NCI-H2171 (cell line): ENCODE measurements at places on chromosomes 4 and X.

- no peak for DNase-seq
Measured at GRCh38 chrX:96763608-96764007, 79.0 kb downstream of the DIAPH2 start.

- no peak for DNase-seq
Measured at GRCh38 chrX:100410901-100411801, 1.1 kb upstream of the PCDH19 start.

GRCh38 chr4:35516102-35516501, 728.2 kb downstream of the ARAP2 start:
- no peak for DNase-seq

- no peak for DNase-seq
Measured at GRCh38 chr4:175273995-175274753, 356.0 kb downstream of the ADAM29 start.

DNA sequence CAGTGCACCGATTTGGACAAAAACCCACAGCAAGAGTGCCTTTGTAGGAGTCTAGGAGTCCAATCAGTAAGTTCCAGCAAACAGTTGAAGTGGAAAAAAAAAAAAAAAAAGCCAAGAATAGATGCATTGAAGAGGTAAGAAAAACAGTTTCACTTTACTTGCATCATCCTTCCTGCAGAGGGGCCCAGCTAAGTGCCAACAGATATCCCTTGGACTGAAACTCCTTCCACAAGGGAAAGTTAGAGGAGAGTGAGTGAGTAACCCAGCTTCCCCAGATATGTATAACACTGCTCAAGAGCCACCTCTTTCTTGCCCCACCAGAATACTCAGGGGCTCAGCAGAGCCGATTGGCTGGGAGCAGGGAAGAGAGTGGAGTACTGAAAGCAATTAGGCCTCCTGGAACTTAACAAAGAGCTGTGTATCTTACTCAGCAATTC, 617.7 kb upstream of the SMIM31 start:
- DNase-seq = no peak

DNA sequence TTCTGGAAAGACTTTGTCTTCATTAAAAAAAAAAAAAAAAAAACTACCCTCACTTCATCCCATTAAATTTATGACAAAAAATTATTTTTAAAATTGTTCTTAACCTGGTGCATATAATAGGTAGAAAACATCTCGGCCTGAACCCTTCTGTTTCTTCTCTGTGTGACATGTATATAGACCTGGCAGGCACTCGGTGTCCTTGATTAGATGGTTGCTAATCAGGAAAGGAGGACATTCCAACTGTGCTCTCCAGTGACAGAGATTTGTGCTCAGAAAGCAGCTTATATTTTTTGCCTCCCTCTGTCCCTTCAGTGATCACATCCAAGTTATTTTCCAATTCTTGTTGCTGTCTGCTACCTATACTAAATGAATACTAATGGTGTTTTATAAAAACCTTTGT, 355.6 kb downstream of the CBLL2 start:
- no peak for DNase-seq

DNA sequence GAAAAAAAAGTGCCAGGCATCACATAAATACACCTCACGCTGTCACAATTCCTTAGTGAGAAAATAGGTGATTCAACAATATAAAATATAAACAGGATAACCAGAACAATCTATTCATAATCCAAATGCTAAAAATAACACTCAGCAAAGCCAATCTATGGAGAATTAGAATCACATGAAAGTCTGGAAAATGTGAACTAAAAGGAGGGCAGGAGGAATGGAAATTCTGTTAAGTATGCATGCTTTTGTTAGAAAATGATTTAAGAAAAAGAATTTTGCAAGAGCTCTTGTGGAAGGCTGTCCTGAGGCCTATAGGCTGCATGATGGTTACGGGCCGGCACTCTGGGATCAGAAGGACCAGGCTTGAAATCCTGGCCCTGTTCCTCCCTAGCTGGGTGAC, 70.6 kb upstream of the PROM1 start:
- DNase-seq = no peak

DNA sequence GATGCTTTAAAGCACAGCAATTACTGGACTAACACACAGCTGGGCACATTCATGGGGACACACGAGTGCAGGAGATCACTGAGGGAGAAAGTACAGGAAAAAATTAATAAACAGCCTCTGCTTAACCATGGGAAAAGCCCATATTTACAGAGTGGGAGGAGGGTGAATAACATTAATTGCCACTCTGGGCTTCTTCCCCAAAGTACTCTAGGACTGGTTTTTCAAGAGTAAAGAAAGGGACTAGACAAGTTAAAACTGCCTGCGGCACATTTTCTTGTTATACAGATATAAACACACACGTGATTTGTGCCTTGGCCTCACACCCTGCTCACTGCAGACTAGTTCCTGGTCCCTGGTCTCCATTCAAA, 179.7 kb upstream of the TET2 start:
- no peak for DNase-seq

DNA sequence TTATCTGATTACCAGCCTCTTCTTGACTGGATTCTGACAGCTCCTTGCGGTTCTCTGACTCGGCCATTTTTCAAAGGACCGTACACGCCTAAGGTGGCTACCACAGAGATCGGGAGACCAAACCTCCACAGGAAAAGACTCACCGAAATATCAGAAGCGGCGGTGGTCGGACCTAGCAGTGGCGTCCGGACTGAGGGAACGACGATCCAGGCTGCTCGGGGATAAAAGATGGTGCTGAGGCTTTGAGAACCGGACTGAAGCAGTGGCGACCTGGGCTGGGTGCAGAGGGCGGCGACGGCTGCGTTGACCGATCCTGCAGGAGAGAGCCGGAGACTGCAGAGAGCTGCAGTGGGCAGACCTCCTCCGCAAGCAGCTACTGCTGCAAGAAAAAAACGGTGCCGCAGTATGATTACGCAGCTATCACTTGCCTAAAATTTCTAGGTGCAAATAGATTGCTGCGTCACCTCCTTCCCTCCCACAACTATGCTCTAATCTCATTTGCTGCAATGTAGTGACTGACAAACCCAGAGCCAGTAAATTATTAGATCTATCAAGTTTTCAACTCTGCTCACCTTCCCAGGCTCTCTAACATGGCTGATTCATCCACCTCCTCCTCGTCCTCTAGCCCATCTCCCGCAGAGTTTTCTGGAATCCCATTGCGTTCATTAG, at the start of gene NAP1L2:
NAP1L2 (minus strand) TSS at position 426 of the 669 bp plus-strand sequence; CDS start at position 67, 359 bp downstream.
- no peak for DNase-seq

- DNase-seq = no peak
Measured at GRCh38 chr4:12487000-12487399, 997.1 kb downstream of the RAB28 start.

DNA sequence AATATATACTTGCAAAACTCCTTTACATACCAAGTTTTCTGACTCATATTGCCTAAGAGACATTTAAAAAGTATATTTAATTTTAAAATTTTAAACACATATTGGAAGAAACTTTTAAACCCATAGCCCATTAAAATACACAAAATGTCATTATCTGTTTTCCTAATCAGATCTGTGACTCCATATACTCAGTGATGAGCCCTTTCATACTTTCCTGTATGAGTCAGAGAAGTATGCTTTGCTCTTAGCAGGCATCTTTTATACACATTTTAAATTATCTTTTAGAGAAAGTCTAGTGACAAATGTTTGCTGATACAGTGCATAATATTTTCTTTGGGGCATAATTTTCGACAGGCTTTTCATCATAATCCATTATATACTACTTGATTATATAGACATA, 26.4 kb downstream of the SPIN3 start:
- DNase-seq = no peak

DNA sequence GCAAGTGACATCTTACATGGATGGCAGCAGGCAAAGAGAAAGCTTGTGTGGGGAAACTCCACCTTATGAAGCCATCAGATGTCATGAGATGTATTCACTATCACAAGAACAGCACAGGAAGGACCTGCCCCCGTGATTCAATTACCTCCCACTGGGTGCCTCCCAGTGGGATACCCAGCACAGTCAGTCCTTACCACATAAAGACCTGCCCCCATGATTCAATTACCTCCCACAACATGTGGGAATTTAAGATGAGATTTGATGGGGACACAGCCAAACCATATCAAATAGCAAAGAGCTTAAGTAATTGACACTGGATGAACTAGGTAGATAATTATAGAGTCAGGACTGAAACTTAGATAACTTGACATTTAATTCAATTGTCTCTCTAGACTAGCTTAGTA, 85.6 kb downstream of the SLIT2 start:
- DNase-seq = no peak

GRCh38 chr4:4762909-4763821, 96.3 kb upstream of the MSX1 start:
- DNase-seq = no peak

GRCh38 chrX:154436374-154436982, 476 bp upstream of the GDI1 start:
- DNase-seq = peak; percentile 21

DNA sequence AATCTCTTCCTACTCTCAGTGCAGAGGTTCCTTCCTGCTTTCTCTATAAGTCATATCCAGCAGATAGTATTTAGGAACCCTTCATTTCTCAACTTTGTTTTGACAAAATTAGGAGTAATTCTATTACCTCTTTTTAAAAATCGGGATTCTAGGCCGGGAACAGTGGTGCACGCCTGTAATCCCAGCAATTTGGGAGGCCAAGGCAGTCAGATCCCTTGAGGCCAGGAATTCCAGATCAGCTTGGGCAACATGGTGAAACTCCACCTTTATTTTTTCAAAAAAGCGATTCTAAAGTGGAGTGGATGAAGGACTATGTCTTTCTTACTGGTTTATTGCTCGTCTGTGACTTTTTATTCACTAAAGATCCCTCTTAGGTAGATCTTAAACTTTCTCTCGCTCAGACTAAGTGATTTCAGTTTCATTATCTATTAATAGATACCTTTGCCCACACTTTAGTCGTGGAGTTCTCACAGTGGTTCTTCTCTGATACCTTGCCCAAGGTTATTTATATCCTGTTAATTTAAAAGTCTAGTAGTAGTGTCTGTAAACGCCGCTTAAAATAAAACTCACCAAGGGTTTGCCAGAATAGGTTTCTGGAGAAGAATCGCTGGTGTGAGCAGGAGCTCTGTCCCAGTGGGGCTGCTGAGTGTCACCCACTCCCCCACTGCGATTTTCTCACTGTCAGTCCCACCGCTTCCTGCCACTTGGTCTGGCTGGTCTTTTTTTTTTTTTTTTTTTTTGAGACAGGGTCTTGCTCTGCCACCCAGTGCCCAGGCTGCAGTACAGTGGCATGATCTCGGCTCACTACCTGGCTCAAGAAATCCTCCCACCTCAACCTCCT, 27.0 kb upstream of the TMEM131L start:
- DNase-seq = no peak

- no peak for DNase-seq
Measured at GRCh38 chrX:132744470-132744869, 214.0 kb downstream of the HS6ST2 start.

DNA sequence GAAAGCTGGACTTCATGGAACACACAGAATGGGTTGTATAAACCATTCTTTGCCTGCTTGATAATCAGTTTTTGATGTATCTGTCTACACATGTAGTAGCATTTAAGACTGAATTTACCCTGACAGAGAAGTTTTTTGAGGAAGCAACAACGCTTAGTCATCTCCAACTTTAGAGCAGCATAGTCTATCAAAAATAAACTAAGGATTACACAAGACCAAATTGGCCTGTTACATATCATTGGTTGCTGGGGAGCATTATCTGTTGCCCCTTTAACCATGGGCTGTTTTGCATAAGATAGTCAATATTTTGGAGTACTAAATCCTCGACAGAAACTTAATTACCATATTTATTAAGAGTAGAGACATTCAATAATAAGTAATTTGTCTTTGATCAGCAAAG, 347.4 kb downstream of the FAM47B start:
- no peak for DNase-seq

GRCh38 chr4:60042231-60042652, 1157.9 kb upstream of the ADGRL3 start:
- DNase-seq = no peak

DNA sequence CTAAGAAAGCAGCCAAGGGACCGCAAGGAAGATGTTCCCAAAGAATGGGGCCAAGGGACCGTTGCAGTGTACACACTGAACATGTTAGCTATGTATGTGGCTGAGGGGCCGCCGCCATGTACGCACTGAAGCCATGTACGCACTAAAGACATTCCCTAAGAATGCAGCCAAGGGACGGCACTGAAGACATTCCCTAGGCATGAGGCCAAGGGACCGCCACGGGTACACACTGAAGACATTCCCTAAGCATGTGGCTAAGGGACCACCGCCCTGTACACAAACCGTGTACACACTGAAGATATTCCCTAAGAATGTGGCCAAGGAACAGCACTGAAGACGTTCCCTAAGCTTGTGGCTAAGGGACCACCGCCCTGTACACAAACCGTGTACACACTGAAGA, 54.0 kb downstream of the DHRSX start:
- DNase-seq = no peak
